ENCODE measurements at places on chromosomes 7 and 10.

DNA sequence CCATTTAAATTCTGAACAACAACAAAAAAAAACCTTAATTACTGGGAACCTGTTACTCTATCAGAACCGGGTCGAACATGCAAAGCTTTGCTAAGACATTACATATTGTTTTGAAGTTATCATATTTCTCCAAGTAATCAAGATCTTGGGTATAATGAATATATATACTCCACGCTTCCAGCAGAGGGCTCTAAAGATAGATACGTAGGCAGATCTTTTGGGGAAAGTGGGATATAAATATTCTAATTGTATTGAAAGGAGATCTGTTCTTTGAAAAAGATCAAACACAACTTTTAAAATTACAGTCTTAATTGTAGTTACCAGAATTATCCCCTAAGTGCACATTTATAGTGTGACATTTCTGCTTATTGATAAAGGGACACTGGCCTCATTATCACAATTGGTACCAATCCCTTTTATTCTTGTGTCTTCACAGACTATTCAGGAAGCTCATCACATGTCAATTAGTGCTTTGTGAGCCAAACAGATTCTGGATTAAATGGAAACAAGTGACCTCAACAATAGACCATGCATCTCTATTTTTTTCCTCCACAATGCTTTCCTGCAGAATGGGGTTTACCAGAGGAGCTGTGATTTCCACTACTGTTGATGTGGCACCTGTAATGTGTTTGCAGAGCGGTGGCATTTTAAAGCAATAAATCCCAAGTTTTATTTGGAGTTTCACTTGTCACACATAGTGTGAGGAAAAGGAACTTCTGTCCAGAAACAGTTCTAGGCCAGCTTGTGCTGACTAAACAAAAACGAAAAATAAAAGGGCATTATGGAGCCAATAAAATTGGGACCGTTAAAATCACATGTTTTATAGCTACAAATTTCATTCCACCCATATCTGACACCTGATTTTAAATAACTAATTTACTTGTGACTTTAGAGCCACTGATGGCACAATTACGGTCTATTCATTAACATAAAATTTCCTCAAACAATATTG is 122.4 kb downstream of the CTTNBP2 start:
- DNase-seq, result no peak

GRCh38 chr7:131483586-131483985 is 72.8 kb downstream of the PODXL start:
- DNase-seq, result no peak

DNA sequence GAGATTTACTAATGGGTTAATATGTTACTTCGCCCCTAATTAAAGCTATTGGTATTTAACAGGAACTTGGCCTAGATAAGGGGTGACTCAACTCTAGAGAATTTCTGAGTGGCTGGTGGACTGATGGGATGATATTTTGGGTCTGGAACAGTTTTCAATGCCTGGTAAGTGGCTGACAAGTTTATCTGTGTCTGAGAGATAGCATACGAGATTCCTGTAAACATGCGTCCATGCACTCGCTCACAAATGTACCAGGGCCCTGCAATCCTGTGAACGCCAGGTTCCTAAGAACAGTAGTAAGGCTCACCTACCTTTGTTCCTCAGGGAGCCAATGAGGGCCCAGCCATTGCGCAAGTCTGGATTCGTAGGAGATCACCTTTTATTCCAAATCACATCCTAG is 683.8 kb upstream of the ANKRD30A start:
- DNase-seq, result no peak

DNA sequence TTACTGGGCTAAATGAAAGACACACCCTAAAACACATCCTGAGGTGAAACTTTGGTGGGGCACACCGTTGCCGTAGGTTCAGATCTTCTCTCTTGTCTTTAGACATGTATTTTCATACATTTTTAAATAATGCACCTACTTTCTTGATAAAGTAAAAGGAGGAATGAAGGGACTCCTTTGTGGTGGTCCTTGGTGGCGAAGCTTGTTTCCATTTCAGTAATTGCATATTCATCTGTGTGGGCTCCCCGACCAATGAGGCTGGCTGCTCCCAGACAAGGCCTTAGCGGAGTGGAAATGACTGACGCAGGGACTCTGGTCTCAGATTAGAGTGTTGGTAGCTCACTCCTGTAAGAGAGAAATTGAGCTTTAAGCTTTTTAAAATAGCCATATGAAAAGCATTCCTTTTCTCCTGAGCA is 815 bp downstream of the CCSER2 start:
- peak; percentile 58 for DNase-seq

DNA sequence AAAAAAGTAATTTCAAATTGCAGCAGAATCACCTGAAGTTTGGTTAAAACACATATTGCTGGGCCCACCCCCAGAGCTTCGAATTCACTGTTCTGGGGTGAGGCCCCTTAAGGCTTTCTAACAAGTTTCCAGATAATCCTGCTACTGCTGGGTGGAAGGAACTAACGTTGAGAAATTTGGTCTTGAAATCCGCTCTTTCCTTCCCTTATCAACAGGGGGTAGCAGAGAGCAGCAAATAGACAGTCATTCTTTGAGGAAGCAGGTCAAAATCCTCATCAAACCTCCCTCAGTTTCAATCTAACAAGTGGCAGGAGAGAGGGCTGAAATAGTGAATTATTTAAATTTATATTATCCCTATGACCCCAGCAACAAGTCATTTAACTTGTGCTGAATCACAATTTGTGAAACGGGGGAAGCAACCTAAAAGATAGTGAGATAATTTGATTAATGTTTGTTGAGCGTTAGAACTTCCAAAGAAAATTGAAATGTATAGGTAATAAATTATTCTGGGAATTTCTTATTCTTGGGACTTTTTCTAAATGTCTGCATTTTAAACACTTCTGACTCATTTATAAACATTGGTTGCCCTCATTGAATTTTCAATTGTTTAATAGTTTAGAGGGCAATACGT is 21.7 kb upstream of the MALSU1 start:
- no peak for DNase-seq

- DNase-seq, result no peak
These were observed 97.2 kb downstream of the GALNT17 start for GRCh38 chr7:71229148-71229547.

DNA sequence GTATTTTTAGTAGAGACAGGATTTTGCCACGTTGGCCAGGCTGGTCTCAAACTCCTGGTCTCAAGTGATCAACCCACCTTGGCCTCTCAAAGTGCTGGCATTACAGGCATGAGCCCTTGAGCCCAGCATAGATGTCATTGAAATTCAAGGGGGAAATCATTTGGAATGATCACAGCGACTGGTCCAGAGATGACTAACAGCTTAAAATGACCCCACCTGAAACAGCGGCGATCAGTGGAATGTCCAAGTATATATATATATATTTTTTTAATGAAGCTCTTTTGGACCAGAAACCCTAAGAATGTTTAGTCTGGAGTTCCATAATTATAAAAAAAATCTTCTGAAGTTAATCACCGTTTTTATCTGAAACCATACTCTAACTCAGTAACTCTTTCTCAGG is 12.5 kb upstream of the AKR1E2 start:
- no peak for DNase-seq

GRCh38 chr10:131844529-131845084 is 56.2 kb upstream of the PPP2R2D start:
- no peak for DNase-seq

GRCh38 chr10:31878486-31878885 is 50.1 kb downstream of the ARHGAP12 start:
- DNase-seq, result no peak

DNA sequence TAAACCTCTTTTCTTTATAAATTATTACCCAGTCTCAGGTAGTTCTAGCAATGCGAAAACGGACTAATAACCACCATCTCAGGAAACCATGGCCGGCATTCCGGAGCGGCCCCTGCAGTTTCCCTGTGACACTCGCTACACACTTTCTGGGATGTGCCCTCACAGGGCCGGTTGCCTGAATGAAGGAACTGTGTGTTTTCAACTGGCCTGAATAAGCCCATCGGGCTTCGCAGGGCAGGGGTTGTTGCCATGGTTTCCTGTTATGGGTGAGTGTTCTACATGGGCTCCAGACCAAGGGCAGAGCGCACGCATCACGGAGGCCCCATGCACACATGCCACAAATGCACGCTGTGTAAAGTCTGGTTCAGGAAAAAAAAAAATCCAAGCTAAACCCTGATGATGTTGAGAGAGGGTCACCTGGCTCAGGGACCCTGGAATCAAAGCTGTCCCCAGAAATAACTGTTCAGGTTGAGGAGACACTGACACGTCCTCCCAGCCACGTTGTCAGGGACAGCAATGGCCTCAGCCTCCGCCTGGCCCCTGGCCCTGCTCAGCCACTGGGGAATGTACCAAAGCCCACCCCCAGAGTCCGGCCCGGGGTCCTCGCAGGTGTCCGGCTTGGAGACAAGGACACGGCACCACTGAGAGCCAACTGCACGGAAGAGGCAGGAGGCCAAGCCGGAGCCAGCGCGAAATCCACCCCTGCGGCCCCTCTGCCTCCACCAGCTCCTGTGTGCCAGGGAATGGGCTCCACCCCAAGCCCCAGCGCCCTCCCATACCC is 47.9 kb downstream of the STK32C start:
- no peak for DNase-seq

- DNase-seq, result no peak
These were observed 536.5 kb downstream of the TNS3 start for GRCh38 chr7:47045207-47046051.

- no peak for DNase-seq
These were observed 66.4 kb upstream of the SEC61G start for GRCh38 chr7:54825368-54825767.

DNA sequence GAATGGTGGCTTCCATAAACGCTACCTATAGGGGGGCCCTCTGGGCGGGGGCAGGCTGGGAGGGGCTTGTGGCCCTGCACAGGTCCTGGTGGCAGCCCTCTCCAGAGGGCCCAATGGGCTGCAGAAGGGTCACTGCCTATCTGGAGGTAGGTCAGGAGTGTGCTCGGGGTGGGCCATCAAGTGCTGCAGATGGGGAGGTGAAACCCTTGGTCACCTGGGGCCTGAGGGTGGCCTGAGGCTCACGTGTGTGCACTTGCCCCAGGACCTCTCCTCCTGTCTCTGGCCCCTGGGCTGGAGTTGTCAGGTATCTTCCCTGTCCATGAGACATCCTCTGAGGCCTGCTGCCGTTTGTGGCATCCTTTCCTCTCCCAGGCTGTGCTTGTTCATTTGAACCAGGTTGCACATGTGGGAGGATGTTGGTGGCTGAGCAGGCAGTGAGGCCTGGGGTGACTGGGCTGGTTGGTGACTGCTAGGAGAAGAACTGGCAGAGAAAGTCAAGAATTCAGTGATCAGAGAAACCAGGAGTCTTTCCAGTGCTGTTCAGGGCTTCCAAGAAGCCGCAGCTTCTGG is 21.1 kb upstream of the SH2D4B start:
- DNase-seq, result no peak

DNA sequence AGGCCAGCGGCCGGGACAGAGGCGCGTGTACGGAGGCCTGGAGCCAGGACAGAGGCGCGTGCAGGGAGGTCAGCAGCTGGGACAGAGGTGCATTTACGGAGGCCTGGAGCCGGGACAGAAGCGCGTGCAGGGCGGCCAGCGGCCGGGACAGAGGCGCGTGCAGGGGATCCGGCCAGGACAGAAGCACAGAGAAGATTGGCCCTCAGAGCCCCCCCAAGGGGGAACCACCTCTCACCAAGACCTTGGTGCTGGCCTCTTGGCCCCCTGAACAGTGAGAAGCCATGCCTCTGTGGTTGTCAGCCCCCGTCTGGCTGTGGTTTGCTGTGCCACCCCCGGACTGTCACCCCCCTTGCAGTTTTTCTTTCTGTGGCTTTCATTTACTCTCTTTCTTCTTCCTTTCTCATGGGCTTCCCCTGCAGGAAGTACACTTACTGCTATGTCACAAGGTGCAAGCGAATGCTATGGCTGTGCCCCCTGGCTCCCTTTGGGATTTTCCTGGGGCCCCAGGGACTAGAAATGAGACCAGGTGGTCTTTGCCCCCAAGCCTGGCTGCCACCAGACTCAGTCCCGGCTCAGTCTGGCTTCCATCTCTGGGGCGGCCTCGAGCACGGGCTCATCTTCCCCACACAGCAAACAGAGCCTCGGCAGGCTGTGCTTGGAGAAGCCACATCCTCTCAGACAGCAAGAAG is 41.1 kb downstream of the INSIG1 start:
- DNase-seq, result no peak

Measured in stimulated activated CD4-positive, alpha-beta T cell treated with anti-CD3 and anti-CD28 coated beads, Interleukin-12 subunit alpha, Interleukin-12 subunit beta, amount 100 ng/mL, for 24 hours (primary cell).